ENCODE measurements at places on chromosomes 2 and 18.

DNA sequence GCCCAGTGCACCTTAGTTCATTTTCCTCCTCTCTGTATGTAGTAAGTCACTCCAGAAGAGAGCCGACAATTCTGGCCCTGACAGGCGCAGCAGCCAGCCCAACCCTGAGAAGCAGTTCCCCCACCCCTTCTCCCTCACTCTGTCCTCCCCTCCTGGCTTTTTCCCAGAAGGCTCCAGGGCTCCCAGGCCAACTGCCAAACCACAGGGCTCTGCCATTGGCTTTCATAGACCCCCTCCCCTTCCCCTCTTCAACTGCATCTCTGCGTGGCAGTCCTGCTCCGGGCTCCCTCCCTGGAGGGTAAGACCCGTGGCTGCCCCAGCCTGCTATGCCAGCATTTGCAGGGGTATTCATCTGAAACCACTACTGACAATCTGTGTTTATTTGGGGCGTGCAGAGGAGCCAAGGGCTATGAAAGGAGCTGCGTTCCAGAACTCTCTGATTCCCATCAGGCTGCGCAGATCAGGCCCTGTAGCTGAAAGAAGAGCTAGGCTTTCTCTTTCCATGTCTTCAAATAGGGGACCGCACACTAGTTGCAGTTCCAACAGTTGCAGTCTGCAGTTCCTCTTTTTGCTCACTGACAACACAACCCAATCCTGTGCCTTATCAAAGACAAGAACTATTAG is 388.6 kb upstream of the TNP1 start:
- no peak for DNase-seq

GRCh38 chr2:14899621-14900414 is 267.3 kb downstream of the LRATD1 start:
- no peak for DNase-seq

GRCh38 chr2:128645631-128646030 is 327.0 kb upstream of the HS6ST1 start:
- no peak for DNase-seq

DNA sequence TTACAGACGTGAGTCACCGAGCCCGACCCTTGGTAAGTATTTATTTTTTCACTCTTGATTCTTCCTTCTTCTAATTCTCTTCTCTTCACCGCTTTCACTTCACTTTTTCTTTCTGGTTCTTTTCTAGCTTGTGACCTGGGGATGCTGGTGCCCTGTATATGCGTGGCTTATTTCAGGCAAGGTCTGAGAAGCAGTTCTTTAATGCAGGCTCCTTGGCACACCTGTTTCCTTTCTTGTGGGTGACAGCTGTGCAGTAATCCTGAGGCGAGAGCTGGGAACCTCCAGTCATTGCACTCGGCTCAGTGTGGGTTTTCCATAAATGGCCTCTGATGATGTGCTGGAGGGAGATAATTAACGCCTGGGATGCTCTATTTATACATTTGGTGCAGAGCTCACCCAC is 193.8 kb downstream of the TSN start:
- DNase-seq, result no peak

DNA sequence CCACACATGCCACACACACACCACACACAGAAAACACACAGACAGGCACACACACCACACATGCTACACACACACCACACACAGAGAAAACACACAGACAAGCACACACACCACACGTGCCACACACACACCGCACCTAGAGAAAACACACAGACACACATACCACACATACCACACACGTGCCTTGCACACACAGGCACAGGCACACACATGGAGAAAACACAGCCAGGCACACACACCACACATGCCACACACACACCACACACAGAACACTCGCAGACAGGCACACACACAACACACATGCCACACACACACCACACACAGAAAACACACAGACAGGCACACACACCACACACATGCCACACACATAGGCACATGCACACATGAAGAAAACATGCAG is 242.1 kb upstream of the MYT1L start:
- no peak for DNase-seq

- peak; percentile 53 for DNase-seq
Measured at GRCh38 chr2:232839411-232840079, 30.5 kb upstream of the SNORC start.

DNA sequence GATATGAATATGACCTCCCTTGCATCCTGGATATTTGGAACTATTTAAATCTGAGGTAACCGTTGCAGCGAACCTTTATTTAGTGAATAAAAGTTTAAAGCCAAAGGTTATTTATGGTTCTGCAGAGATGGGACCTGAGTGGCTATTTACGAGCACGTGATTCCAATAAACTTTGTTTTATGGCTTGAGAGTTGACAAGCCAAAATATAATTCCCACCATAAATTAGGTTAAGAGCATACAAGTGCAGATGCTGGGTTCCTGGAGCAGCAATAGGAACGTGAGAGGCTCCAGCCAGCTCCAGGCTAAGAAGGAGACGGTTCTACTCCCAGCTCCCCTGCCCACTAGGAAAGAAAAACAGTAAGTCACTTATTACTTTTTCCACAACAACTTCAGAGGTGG is 5.2 kb upstream of the HOXD4 start:
- no peak for DNase-seq

DNA sequence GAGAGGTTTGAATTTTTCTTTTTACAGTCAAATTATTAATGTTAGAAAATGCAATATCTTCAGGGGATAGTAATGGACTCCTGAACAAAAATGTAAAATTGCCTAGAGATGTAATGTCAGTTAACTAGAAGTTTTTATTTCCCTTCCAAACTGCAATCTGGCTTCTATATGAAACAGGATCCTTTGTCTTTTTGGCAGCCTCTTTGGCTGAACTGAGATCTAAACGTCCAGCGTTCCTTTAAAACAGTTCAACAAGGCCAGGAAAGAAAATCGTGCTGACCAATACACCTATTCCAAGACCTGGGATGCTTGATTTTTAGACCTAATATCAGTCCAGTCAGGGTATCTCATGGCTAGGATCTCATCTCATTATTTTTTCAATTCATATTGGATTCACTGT is 245.5 kb downstream of the FIGN start:
- DNase-seq, result no peak

GRCh38 chr2:7906431-7906830 is 775.4 kb upstream of the ID2 start:
- no peak for DNase-seq

- DNase-seq, result no peak
Measured at GRCh38 chr2:155852156-155852555, 480.4 kb downstream of the NR4A2 start.

DNA sequence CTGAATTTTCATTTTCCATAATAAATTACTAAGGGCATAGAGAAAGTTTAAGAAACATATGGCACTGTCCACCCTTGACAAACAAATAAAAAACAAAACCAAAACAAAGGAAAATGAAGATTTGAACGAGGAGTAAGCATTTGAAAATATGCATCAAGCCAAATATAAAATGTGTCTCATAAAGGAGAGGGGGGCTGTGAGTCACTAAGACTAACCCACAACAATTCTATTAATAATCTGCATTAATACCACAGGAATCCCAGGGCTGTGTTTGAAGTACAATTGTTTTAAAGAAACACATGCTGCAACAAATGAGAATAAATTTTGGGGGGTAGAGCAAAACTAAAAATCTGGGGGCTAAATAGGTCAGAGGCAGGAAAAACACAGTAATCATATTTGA is 53.8 kb upstream of the STK17B start:
- no peak for DNase-seq

DNA sequence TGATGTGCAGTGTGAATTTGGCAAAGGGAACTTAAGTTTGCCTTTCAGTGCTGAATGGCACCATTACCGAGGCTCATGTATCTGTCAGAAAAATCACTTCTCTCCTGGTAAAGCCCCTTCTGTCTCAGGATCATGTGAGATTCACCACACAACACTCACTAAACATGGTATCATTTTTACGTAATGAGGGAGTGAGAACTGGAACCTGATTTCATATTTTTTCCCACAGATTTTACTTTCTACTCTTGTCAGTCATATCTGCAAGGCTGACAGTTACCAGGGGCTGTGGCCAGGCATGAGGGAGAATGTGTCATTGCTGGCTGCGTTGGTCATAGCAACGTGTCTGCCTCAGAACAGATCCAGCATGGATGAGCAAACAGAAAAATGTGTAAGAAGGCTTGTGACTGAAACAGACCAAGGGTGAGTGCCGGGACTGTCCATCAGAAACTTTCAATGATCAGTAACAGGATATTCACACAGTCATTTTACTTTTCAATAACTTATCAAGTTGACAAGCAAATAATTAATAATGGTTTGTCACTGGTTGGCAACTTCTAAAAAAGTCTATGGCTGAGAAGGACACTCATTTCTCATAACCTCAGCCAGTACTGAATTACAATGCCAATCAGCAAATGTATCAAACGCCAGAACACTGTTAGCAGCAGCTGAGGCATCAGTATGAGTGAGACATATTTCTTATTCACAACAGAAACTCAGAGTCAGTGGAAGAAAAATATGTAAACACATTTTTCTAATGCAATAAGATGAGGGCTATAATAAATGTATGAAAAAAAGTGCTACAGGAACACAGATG is 100.5 kb downstream of the CDC42EP3 start:
- DNase-seq, result no peak

- no peak for DNase-seq
Measured at GRCh38 chr2:20514596-20515269, 67.9 kb downstream of the RHOB start.

DNA sequence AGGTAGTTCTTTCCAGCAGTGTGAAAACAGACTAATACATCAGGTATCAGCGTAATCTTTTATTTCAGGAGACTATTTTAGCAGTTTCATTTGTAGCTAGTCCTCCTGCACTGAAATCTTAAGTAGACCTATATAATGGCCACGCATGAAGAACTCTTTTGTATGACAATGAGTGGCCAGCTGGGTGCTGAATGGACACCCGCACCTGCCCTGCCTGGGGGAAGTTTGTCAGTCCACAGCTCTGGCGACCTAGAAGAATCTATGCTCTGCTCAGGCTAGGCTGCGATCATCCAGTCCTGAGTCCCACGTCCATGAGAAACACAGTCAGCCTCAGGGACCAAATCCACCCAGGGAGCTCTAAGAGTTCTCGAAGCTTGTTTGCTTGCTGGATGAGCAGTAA is 709.2 kb upstream of the ID2 start:
- DNase-seq, result no peak

- DNase-seq, result no peak
Measured at GRCh38 chr2:216606551-216607276, 26.5 kb upstream of the IGFBP2 start.

DNA sequence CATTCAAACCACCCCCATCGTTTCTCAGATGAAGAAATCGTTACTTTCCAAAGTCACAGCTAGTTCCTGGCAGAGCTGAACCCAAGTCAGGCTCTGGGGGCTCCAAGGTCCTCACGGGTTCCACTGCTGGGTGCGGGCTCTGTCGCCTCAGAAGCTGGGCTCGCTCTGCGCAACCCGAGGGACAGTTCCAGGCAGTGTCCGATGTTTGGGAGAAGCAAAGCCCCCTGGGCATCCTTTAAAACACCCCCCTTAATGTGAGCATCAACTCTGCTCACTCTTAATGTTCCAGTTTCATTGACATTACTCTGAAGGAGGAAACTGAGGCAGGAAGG is 796 bp downstream of the AOX1 start:
- no peak for DNase-seq

DNA sequence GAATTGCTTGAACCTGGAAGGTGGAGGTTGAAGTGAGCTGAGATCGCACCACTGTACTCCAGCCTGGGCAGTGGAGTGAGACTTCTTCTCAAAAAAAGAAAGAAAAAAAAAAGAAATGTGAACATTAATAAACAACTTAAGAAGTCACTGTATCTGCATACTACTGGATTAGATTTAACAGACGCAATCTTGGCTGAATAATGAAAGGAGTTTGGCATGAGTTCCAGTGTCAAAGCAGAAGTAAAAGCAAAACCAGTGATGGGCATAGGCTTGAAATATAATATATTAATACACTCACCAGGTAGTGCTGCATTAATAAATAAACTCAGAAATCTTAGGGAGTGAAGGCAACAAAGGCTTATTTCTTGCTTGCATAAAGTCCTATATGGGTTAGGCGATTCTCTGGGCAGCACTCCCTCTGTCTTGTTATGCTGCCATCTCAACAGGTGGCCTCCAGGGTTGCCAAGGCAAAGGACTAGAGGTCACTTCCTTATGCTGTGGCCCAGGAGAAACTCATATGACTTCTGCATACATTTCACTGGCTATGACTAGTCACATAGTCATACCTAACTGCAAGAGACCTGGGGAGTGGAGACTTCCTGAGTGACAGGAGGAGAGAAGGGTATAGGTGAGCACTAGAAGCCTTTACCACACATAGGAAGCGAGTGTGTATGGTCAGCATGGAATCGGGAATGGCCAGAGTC is 296.2 kb upstream of the SPRED2 start:
- peak; percentile 22 for DNase-seq

DNA sequence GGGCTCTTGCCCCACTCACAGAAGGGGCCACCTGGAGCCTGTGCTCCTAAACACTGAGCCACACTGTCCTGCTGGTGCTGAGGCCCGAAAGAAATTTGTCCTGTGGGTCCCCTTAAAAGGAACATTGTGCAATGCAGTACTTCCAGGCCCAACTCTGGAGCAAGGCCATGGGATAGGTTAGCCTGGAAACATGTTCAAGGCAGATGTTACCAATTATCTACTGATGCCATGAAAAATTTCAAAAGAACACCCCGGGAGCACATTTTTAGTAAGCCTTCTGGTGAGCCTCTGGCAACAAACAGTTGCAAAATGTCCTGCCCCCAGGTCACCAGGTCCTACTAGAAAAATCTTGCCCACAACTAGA is 12.3 kb upstream of the PTMA start:
- DNase-seq, result no peak

GRCh38 chr18:42413870-42414269 is 458.8 kb downstream of the PIK3C3 start:
- no peak for DNase-seq

DNA sequence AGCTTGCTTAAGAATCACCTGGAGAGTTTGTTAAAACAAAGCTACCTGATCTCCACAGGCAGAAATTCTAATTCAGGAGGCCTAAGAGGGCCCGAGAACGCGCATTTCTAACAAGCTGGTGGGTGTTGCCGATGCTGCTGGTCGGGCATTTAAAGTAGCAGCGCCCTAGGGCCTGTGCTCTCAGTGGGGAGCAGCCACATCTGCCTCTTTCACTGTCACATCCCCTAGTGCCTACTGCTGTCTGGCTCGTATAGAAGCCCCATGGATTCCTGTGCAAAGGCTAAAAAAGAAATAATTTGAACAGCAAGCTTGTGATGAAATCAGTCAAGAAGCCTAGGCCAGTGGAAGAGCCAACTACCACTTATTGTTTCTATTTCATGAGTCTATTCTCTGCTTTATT is 126.7 kb upstream of the SMIM21 start:
- no peak for DNase-seq

DNA sequence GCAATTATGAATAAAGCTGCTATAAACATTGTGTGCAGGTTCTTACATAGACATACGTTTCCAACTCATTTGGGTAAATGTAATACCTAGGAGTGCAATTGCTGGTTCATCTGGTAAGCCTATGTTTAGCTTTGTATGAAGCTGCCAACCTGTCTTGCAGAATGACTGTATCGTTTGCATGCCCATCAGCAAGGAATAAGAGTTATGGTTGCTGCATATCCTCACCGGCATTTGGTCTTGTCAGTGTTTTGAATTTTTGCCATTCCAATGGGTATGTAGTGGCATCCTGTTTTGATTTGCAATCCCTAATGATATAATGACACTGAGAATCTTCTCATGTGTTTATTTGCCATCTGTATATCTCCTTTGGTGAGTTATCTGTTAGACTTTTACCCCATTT is 20.7 kb downstream of the CCDC150 start:
- no peak for DNase-seq

- DNase-seq, result peak; percentile 21
Measured at GRCh38 chr2:219175928-219176817, 552 bp downstream of the CNPPD1 start.

GRCh38 chr2:211835695-211836094 is 702.9 kb downstream of the ERBB4 start:
- DNase-seq, result no peak

- DNase-seq, result no peak
Measured at GRCh38 chr2:131063501-131064283, 29.6 kb downstream of the FAM168B start.

Data from KG1 (cell line).